ENCODE measurements at places on chromosomes 4 and X.

GRCh38 chrX:57329008-57329407 lies 42.5 kb downstream of the FAAH2 start:
- DNase-seq: no peak

GRCh38 chrX:38896724-38897298 lies 95.6 kb downstream of the MID1IP1 start:
- no peak for DNase-seq

- DNase-seq: no peak
Observed at GRCh38 chr4:20624793-20625374, 75.4 kb upstream of the PACRGL start.

DNA sequence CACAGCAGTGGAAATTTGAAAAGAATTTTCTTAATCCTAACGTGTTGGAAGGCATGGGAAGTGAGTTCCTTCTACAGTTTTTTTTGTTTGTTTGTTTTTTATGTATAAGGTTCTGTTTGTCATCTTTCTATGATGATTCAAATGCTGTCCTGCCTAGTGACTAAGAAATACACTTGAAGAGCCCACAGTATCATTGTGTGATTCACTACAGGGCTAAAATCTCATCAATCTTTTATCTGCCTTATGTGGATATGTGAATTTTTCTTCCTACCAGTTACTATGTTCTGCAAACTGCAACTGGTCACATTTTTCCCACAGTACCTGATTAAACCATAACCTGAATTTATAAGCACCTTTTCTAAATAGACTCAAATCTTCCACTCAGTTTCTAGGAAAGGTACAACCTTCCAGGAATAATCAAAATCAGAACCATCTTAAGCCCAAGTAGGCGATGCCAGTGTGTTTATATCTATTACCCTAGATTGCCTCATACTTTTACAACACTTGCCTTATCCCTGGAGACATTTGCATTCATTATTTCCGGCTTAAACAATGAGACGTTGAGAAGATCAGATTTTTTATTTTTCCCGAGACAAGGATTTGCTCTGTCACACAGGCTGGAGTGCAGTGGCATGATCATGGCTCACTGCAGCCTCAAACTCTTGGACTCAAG lies 214.6 kb upstream of the GALNT7 start:
- DNase-seq: no peak

- DNase-seq: no peak
Observed at GRCh38 chrX:44085209-44085608, 112.0 kb upstream of the NDP start.

GRCh38 chr4:168618577-168619265 lies 121.9 kb downstream of the PALLD start:
- no peak for DNase-seq
